ENCODE measurements at places on chromosomes 1 and 21.
A peak's percentile ranks its signal among the peaks of the same experiment; 100 is the strongest.

- no peak for DNase-seq
These were observed 144.0 kb upstream of the PLXNA2 start for GRCh38 chr1:208387908-208388811.

DNA sequence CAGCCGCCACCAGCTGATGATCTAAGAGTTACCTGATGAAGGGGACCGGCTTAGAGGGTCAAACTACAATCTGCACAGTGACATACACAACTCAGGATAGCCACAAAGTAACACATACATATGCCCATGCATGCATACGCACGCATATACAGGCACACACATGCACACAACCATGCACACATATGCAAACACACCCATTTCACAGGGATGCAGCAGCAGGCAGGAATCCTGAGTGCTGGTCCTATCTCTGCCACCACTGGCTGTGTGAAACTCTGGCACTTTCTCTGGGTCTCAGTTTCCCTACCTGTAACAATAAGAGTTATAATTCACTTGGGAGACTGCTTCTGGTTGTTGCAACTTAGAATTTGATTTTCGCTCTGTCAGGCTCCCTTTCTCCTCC, 520.2 kb downstream of the PTPRU start:
- no peak for DNase-seq

- DNase-seq: no peak
These were observed 88.0 kb downstream of the XCL2 start for GRCh38 chr1:168455764-168456163.

DNA sequence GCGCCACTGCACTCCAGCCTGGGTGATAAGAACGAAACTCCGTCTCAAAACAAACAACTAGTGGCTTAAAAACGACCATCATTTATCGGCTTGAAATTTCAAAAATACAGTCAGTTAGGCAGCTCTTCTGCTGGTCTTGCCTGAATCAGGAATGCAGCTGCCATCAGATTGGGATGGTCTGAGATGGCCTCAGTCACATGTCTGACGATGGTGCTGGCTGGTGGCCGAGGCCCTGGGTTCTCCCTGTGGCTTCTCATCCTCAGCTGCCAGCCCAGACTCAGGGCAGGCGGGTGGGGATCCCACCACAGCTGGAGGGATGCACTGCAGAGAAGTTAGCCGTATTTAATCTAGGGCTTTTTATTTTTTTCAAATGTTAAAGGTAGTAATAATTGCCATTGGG, 31.3 kb downstream of the IL6R start:
- DNase-seq: no peak

DNA sequence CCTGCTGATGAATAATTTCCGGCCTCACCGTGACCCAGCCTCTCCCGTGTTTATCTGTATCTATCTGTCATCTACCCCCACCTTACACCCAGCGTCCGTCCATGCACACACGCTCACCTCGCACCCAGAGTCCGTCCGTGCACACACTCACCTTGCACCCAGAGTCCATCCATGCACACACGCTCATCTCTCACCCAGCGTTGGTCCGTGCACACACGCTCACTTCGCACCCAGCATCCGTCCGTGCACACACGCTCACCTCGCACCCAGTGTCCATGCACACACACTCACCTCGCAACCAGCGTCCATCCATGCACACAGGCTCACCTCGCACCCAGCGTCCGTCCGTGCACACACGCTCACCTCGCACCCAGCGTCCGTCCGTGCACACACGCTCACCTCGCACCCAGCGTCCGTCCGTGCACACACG, 25.0 kb upstream of the COL18A1 start:
- no peak for DNase-seq

DNA sequence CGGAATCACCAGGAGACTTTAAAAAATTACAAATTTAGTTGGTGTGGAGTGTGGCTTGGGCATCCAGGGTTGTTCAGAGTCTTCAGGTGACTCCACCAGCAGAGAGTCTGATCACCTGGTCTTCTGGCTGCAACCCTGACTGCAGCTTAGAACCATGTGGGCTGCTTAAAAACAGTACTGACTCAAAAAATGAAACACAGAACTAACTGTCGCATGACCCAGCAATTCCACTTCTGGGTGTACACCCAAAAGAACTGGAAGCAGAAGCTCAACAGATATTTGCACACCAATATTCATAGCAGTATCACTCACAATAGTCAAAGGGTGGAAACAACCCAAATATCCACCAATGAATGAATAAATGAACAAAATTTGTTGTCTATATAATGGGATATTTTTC, 17.3 kb downstream of the TLR5 start:
- DNase-seq: no peak

GRCh38 chr1:232704256-232704655, 74.3 kb upstream of the SIPA1L2 start:
- no peak for DNase-seq

DNA sequence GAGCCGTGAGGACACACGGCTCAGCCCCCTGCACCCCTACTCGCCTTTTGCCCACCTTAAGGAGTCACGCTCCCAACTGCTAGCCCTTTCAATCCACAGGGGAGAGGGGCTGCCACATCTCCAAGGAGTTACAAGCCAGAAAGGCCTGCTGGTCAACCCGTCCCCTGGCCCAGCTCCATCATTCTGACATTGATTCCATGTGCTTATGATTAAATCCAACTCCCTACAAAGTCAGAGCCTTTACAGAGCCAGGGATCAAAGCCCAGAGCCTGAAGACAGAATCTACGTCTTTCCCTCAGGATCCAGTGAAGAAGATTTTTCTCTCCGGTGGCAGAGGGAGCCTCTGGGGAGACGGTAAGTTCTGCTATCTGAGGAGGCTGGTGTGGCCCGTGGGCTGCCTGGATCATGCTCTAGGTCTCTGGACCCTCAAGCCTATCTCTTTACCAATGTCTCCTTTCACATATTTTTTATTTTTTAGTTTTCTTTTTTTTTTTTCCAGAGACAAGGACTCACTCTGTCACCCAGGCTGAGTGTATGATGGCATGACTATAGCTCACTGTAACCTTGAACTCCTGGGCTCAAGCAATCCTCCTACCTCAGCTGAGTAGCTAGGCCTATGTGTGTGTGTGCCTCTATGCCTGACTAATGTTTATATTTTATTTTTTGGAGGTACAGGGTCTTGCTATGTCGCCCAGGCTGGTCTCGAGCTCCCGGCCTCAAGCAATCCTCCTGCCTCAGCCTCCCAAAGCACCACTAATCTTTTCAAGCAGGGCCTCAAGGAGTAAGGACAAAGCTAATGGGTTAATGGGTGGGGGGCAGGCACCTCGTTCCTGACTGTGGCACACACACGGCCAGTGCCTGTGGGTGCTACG, 61.3 kb downstream of the SLC66A1 start:
- DNase-seq: no peak

GRCh38 chr1:220137019-220137786, 43.3 kb downstream of the IARS2 start:
- DNase-seq: no peak

DNA sequence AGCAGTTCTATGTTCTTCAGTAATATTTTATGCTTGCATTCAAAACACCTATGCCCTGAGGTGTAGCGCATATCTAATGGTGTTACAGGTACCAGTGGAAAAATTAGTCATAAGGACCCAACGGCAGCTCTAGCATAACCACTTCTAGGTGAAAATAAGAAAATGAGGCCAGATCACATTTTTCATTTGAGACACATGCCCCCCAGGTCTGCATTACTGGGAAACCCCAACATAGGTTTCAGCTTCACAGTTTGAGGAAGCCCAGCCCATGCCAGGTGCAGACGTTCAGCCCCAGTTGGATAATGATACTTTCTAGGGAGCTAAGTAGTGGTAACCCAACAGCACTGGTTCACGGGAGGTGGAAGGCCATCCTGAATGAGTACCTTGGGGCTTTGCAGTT, 129.8 kb downstream of the CNIH3 start:
- DNase-seq: no peak

GRCh38 chr1:69613414-69613813, 45.7 kb downstream of the LRRC7 start:
- no peak for DNase-seq

DNA sequence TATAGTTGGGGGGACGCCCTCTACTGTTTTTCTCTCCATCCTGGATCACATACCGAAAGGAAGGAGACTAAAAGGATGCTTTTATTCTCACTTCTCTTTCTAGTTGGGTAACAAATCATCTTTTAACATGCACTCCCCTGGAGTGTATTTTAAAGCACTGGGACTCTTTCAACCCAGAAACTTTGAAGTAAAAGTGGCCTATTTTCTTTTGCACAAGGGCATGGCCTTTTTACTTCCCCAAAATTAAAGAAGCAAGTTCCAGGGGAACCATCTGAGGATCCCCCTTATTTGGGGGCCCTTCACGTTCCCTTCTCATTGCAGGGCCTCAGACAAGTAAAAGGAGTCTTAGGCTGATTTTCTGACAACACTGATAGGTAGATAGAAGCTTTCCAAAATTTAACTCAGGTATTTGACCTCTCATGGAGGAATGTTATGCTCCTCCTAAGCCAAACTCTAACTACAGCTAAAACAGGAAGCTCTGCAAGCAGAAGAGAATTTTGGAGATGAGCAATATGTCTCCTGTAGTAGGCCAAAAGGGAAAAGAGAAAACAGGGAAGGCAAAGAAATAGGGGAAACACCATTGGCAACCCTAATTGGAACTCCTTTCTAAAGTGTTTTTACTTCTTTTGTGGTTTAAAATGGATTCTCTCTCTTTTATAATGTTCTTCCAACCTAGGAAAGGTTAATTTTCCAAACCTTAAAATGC, 8.9 kb upstream of the CD46 start:
- no peak for DNase-seq

DNA sequence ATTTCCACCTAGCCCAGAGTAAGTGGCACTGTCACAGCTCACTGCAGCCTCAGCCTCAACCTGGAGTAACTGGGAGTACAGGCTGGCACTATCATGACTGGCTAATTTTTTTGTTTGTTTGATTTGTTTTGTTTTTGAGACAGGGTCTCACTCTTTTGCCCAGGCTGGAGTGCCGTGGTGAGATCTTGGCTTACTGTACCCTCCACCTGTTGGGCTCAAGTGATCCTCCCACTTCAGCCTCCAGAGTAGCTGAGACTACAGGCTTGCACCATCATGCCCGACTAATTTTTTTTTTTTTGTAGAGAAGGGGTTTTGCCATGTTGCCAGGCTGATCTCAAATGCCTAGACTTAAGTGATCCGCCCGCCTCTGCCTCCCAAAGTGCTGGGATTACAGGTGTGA, 2.5 kb downstream of the UCK2 start:
- DNase-seq: no peak

- DNase-seq: no peak
These were observed 681.1 kb downstream of the LTN1 start for GRCh38 chr21:28311411-28312190.

DNA sequence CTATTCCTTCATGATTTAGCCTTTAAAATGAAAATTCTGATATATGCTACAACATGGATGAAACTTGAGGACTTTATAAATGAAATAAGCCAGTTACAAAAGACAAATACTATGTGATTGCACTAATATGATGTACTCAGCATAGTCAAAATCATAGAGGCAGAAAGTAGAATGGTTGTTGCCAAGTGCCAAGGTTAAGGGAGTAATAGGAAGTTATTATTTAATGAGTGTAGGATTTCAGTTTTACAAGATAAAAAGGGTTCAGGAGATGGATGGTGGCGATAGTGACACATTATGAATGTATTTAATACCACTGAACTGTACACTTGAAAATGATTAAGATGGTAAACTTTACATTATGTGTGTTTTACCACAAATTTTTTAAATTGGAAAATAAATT, 73.1 kb upstream of the FMN2 start:
- DNase-seq: no peak

- DNase-seq: no peak
These were observed 18.9 kb downstream of the VN1R5 start for GRCh38 chr1:247274605-247275256.

DNA sequence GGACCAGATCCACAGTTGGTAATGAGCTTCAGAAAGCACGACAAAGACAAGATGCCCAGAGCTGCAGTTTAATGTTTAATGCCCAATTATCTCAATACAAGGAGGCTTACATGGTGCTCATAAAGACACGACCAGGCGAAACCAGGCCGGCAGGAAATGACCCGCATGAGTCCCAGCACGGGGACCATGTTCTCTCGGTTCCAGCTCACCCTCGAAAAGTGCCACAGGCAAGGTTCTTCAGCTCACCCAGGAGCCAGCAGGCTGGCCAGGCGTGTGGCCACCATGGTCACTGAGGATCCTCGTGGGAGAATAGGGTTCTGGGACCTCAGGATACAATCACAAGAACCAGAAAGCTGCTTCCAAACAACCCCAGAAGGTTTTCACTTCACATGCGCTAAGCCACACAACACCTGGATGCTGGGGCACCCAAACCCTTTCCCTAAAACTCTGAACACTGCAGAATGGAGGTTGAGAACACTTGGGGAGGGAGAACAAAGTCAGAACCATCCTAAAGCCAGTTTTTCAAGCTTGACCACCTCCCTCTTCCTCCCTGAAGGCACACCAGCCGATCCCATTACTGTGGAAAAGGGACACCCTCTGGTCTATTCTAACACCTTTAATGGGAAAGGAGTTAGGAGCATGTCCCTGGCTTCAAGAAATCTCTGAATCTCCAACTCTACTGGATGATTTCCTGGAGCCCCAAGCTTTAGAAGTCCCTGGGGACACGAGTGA, 22.6 kb upstream of the ASAP3 start:
- no peak for DNase-seq

GRCh38 chr21:35933466-35933865, 126.9 kb downstream of the SETD4 start:
- peak; percentile 58 for DNase-seq

GRCh38 chr1:148307583-148308185, 155.6 kb upstream of the NBPF11 start:
- DNase-seq: peak; percentile 27

DNA sequence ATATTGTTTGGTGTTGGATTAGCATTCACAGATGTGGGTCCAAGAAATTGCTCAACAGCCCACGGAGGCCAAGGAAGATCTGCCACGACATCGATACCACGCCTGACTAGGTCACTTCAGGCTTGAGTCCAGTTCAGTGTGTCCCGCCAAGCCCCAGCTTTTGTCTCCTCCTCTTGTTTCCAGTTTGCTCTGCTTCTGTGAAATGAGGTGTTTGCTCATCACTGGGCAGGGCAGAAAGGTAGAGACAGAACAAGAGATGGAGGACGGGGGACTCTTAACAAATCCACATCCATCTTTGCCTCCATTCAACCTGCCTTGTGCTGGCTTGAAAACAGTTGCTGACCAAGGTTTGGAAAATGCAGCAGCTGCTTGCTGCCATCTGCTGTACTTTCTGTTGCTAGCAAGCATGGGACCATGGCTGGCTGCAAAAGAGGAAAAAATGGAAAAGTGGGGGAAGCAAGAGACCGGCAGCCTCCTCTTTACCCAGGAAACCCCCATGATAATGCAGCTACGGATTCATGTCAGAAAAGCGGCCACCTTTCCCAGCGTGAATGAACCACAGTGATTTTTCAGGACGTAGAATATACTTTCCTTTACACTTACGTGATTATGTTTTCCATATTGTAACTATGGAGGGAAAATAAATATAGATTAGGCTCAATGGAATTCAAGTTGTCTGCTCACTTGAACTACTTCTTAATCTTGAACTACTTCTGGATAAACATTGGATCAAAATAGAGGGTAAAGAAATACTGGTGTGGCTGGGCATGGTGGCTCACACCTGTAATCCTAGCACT, 80.2 kb upstream of the GREM2 start:
- peak; percentile 8 for DNase-seq

GRCh38 chr1:232329103-232329813, 300.7 kb downstream of the SIPA1L2 start:
- DNase-seq: no peak
